ENCODE measurements at places on chromosomes 3 and 15.

- DNase-seq = no peak
These were observed 14.5 kb downstream of the LAMP3 start for GRCh38 chr3:183148056-183148455.

DNA sequence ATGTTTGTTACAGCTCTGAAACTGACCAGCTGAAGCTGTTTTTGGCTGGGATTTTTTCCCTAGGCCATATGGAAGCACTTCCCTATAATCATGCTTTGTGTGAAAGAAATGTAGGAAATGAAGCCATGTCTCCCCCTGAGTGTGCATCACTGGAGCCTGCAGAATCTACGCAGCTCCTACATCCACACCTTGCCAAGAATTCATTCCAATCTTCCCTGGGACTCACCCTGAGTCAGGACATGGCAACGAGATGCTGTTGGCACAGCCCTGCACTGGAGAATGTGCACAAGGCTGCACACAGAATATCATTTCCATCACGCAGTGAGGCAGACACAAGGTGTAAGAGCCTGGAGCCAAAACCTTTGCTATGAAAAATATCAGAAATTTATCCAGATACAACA lies 189.5 kb downstream of the ADAMTSL3 start:
- DNase-seq = no peak

DNA sequence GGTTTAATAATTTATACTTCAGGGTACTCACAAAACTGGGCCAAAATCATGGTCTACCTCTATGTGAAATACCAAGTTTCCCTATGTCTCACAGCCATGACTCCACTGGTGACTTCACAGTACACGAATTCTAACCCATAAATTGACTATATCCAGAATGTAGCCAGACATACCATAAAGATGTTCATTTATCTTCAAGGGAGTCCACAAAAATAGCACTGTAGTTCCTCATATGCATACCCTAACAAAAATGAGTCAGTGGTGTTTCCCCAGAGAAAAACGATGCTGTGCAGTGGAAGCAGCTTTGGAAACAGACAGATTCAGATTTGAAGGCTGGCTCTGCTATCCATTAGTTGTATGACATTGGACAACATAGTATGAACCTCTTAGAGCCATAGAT lies 438.8 kb downstream of the FHIT start:
- DNase-seq = no peak

DNA sequence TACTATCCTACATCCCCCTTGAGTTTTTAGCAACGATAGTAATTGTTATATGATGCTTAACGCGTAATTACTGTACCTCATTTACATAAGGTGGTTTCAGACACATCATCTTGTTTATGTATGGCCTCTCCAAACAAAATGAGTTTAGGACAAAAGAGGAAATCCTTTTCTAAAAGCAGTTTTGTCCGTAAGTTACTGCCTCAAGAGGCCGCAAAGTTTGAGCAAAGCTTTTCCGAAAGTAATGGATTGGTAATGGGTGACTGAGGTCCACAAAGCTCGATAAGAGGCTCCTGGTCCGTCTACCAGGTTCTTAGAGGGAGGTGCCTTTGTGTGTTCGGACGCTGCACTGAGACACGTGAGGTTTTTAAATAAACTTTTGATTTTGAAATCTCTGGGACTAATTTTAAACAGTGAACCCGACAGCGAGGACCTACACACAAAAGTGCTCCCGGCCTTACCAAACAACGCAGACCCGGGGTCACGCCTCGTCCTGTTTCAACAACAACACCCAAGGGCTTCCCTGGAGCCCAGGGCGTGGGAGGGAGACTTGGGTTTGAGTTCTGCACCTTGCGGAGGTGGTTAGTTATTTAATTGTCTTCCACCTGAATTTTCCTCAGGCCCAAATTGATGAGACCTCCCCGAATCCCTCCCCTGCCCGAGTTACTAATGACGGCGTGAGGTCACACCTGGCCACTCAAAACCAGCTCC lies 456 bp upstream of the C15orf61 start:
- DNase-seq = no peak

DNA sequence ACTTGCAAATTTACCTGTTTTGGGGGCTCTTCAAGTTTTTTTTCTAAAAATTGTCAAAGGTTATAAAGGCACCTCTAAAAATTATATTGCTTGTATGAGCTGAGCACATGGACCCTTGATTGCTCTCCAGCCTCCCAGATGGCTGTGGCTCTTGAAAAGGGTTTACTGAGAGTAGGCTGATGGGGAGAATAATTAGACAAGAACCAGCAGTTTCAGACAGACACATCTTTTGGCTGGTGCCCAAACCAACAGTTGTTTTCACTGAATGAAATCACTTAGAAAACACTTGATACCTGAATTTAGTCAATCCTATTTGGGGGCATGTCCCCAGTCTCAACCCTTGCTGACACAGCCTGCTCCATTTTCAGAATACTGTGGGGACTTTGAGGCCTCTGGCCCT lies 217.6 kb downstream of the KBTBD8 start:
- DNase-seq = no peak

DNA sequence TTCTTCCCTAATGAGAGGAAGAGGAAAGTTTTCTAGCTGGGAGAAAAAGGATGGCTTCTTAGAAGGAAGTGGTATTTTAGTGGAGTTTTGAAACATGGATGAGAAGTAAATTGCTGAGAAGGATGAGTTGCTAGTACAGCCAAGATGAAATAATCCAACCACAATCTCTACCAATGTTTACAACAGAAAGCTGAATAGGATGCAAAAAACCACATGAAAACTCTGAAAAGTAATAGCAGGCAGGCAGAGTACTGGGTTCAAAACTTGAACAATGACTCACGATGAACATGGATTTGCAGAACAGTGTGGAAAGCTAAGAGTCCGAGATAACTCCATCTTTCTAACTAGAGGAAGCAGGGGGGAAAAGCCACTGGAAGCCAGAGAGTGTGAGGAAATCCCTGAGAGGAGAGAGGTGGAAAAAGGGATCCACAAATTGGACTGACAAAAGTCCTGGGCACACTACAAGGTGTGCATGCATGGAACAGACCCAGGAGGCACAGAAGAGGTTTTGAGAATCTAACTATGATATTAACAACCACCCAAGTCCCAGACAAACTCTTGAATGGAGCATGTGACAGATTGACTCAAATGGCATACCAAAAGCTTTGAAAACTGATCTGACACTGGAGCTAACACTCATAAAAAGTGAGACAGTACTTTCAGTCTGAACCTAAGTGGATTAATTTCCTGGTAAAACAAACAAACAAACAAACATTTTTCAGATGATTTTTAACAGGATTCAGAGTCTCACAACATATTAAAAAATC lies 76.7 kb downstream of the ST6GAL1 start:
- DNase-seq = no peak

DNA sequence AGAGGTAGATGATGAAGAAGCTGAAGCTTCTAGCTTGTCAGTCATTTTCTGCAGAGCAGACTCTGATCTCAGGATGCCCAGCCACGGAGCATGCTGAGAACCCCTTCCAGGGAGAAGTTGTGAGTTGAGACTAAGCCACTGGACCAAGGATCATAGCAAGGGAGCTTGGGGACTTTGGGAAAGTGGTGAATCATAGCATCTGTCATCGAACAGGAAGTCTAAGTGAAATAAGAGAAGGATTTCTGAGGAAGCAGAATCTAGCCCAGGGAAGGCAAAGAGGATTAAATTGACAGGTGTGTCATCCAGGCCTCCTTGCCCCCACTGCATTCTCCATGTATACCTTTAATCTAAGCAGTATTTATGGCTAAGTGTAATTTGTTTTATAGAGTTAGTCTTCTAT lies 71.8 kb upstream of the TMEM108 start:
- no peak for DNase-seq

- DNase-seq = no peak
These were observed 10.9 kb upstream of the PIGZ start for GRCh38 chr3:196979545-196979944.

- DNase-seq = no peak
These were observed 37.8 kb upstream of the BCL6 start for GRCh38 chr3:187783098-187783497.

- DNase-seq = no peak
These were observed 90.8 kb downstream of the MCTP2 start for GRCh38 chr15:94322141-94322540.

DNA sequence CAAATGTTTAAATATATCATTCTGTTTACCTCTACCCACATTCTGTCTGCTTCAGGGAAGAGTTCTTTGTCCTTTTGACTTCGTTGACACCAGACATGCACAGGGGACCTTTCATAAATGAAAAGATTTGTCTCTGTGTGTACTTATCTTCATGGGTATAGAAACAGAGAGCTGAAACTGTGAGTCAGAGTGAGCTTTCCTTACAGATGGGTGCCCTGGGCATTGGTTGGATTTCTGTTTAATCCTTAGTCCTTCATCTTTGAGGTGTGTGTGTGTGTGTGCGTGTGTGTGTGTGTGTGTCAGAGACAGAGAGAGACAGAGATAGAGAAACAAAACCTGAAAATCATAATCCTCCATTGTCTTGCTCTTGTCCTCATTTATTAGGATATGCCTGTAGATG lies 517.4 kb downstream of the TUSC7 start:
- DNase-seq = no peak

DNA sequence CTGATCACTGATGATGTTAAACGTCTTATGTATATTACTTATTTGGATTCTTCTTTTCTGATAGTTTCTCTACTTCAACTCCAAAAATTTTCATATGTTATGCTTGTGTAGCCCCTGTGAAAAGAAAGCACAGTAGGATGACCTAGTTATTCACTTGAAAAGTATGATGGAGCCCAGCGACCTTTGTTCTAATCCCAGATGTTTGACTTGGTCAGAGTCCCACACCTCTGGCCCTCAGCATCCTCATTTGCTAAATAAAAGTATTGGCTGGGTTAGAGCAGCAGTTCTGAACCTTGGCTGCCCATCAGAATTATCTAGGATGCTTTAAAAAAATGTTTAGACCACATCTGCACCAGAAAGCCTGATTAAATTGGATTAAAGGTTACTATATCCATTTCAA lies 173.7 kb downstream of the ATG7 start:
- DNase-seq = no peak

GRCh38 chr3:72255791-72256559 lies 471.0 kb upstream of the PROK2 start:
- DNase-seq = peak; percentile 44

GRCh38 chr3:37562876-37563275 lies 298.8 kb upstream of the CTDSPL start:
- no peak for DNase-seq

DNA sequence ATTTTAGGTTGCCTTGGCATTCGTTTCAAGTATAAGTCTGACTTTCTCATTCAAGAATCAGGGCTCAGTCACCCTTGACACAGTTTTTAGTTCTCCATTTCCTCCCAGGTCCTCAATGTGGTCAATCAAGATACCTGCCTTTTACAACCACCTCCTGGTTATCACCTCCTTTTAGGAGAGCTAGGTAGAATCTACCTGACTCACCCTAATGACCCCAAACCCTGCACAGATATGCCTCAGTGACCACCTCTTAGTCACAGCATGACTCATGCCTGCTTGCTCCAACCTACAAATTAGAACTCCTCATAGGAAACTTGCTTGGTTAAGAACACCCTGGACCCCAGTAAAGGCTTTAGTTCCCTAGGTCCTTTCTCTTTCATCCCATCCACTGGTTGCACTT lies 22.5 kb downstream of the DMXL2 start:
- no peak for DNase-seq

GRCh38 chr15:101463270-101463669 lies 26.2 kb downstream of the PCSK6 start:
- DNase-seq = no peak

- peak; percentile 5 for DNase-seq
These were observed 572.6 kb downstream of the FOXP1 start for GRCh38 chr3:71010726-71011455.

DNA sequence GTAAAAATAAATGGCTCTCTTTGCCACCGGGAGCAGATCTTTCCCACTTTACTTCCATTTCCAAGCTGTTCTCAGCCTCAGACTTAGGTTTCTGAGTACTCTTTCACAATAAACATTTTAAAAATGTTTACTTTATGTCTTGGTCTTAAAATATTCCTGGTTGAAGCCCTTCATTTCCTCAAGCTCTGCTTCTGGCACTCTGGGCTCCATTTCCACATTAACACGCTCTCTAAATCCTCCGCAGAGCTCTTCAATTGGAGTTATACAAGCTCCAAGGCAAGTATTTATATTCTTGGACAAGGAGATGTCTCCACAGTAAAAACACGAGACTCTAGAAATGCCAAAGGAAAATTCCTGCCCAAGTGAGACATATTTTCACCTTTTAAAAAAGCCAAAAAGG lies 169.3 kb downstream of the GREM1 start:
- DNase-seq = no peak

DNA sequence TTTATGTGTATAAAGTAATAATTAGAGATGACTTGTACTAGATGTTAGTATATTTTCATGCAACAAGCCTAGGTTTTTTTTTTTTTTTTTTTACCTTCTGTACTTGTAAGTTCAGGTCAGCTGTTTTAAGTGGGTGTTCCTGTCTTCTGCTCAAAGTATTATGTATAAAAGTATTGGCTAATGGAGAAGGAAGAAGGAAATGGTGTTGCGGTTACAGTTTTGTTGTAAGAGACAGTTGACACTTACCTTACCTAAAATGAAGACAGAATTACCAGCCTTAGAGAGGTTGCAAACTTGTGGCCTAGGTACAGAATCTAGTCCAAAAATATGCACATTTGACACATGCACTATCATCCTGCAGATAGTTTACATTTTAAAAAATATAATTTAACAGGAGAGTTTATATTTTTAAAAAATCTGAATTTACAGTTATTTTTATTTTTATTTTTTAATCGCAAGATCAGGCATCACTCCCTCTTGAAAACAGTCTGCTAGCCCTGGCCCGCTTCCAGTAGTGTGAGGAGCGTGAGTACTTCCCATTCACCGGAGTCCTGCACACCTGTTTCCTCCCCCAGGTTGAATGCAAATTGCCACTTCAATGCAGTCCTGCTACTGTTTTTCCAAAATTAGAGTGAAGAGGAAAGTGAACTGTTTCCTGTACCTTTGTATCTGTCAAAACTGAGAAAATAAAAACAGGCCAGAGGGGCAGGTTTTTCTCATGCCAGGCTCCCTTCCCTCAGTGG lies 224.3 kb upstream of the SOX2 start:
- DNase-seq = no peak

DNA sequence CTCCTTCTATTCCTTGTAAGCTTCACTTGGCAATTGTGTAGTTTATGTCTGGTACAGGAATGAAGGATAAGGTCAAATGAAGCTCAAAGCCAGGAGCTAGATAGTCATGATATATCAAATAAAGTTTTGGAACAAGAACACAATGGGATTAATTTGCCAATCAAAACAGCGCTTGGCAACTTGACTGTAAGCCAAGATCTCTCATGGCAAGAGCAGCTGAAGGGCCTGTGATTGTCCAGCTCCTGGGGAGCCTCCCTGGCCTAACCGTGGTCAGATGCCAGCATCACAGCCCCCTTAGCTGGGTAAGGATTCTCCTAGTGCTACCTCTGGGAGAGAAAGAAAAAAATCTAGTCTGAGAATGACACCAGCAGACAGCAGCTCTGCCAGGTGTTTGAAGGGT lies 97.2 kb downstream of the LIPC start:
- no peak for DNase-seq

GRCh38 chr15:67957435-67958132 lies 96.5 kb upstream of the PIAS1 start:
- no peak for DNase-seq

DNA sequence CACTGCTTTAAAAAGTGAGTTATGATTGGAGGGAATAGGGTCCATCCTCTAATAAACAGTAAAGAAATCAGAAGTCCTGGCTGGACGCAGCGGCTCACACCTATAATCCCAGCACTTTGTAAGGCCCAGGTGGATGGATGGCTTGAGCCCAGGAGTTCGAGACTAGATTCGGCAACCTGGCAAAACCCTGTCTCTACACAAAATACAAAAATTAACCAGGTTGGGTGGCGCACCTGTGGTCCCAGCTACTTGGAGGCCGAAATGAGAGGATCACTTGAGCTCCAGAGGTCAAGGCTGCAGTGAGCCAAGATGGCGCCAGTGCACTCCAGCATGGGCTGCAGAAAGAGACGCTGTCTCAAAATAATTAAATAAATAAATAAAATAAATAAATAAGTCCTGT lies 171.2 kb downstream of the POTEB3 start:
- DNase-seq = no peak
